ENCODE measurements at places on chromosomes 1 and 21.
A peak's percentile ranks its signal among the peaks of the same experiment; 100 is the strongest.

DNA sequence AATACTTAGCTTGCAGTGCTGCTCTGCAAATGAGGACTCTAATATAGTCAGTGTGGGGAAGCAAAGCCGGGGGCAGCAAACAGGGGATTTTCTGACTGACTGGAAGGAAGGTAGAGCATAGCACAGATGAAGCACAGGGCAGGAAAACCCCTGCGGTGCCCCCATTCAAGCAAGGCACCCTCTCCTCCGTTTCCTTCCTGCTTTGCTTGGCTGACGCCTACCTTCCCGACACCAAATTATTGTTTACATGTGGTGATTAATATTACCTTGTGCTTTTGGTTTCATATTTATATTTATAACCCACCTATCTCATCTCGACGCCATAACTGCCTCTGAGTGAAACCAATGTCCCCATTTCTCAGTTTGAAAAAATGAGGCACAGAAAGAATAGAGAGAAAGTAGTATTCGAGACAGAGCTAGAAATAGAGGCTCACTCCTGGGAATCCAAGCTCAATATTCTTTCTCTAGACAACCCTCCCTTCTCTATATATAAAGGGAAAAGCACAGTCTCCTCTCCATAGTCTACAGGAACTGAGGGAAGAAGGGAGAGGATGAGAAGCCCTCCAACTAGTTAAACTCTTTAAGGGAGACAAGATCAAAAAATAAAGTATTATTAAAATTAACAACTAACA, 41.3 kb downstream of the PIK3C2B start:
- DNase-seq, result no peak

DNA sequence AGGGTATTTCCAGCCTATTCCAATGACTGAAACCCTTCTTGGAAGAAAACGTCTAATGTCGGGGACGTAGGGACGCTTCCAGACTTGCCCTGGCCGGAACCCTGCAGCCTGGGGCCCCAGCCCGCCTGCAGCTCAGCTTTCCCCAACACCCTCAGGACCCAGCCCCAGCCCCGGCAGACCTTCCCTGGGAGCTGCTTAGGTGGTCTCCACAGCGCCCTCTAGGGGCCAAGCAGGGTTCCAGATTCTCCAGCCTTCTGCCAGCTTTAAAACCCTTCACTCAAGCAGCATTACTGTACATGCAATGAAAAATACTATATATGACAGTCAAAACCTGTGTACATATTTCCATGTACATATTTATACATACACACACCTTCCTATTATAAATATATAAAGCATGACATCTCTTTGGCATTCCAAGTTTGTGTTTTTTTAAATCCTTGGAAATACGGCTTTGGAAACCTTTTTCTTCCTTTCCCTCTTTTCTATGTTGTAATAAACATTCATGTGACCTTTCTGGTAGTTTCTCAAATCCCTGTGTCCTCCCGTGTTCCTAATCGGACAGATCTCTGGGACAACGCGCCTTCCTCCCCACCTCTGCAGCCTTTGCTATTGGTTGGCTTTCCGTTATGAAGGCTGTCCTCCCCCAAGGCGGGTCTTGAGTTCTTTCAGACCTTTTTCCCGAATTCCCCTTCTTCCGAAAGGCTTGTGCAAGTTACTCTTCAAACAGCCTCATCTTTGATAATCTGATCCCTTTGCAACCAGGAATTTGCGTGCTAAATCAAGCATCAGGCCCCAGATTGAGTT, 60.3 kb downstream of the STUM start:
- peak; percentile 27 for DNase-seq

DNA sequence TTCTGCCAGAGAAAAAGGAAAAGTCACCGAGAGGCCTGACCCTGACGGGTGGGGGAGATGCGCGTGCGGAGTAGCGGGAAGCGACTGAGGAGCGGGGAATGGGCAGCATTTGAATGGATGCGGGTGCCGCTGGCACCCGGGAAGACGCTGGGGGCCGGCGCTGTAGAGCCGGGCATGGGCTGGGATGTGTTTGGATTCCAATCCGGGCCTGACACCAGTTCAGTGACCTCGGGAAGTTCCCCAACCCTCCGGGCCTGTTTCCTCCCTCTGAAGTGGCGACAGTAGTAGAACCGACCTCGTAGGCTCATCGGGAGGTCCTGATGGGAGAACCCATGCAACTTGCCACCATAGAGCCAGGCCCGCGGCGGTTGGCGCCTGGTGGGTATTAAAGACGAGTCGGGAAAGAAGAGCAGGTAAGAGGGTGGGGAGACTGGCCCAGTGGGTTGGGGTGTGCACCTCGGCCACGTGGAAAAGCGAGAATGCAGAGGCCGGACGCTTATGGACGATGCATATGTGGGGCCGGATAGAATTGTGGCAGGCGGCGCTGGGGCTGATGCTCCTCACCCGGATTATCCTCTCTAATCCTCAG, 642 bp upstream of the SLC16A1 start:
- DNase-seq, result no peak

DNA sequence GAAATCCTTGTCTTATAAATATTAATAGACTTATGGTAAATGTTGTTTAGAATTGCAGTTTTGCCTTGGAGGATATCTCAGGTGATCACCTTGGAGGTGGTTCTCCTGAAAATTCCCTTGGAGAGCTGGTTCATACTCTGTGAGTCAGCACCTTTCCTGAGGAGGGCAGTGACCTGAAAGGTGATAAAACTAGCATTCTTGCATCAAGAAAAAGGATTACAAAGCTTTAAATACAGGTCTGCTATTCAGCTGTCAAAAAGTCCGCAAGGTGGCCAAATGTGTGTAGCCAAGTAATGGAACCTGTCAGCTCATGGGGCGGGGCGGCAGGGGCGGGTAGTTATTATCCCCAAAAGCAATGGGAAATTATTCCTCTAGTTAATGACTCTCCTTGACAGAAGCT, 52.8 kb upstream of the EDARADD start:
- no peak for DNase-seq

DNA sequence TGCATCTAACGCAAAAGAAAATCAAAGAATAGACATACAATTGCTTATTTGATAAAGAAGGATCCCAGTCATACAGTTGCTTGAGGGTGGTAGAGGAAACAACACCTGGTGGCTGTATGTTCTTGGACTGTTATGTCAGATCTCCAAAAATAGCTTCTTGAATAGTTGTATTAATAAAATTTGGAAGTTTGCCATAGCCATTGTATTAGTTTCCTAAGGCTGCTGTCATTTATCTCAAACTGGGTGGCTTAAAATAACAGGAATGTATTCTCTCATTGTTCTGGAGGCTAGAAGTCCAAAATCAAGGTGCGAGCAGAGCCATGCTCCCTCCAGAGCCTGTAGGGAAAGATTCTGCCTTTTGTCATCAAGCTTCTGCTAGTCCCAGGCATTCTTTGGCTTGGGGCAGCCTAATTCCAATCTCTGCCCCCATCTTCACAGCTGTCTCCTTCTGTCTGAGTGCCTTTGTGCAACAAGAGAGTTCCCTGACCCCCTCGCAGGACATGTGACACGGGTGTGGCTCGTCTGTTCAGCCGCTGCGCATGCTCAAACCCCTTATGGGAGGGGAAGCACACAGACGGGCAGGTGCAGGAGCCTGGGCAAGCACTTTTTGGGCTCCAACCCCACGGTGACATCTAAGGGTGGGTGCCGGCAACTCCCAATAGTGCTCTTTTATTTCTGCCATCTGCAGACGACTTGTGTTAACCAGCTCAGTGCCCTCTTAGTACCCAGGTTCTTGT, 21.7 kb upstream of the GRIK1 start:
- DNase-seq, result no peak

GRCh38 chr1:111147948-111148347, 7.9 kb downstream of the CEPT1 start:
- DNase-seq, result no peak

GRCh38 chr1:208438112-208438699, 194.0 kb upstream of the PLXNA2 start:
- DNase-seq, result no peak

- DNase-seq, result no peak
Measured at GRCh38 chr21:34890724-34891612, 158.1 kb downstream of the RUNX1 start.

GRCh38 chr1:183806675-183807074, 1.8 kb downstream of the RGL1 start:
- no peak for DNase-seq

GRCh38 chr1:187551061-187551460, 722.3 kb downstream of the PLA2G4A start:
- DNase-seq, result no peak

DNA sequence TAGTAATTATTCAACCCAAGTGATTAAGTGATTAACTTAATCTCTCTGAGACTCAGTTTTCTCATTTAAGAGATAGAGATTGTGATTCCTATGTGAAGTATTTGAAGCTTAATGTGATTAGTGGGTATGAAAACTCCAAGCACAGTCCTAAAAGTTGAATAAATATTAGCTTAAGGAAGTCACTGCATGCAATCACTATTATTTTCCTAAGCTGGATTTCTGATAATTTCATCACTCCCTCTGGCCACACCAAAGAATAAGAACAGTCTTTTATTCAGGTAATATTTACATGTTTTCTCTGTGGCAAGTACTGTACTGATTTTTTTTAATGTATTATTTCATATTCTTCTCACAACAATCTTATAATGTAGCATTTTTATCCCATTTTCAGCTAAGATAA, 31.1 kb downstream of the CD55 start:
- no peak for DNase-seq

GRCh38 chr21:32481875-32482408, 69.4 kb downstream of the EVA1C start:
- DNase-seq, result no peak

DNA sequence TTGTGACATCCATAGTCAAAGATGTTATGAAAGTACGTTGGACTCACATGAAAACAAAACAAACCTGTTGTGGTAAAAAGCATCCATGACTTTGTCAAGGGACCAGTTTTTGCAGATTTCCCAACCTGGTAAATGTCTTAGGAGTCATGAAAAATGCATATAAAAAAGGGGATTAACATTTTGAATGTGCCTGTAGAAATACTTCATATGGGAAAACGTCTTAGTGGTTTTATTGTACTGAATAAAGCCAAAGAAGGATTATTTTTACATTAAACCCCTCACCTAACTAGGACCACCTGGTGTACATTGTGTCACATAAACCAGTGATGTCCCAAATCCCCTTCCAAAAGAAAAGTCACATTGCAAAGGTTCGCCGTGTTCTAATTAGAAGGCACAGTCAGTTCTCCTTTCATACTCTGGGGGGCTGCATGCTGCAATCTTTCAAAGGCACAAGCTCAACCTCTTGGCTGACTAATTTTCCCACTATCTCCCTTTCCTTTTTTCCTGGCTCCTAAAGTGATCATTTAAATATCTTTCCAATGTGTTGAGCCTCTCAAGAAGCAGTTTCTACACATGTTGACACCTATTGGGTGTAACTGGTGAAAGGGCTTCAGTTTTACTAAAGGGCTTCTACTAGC, 119.8 kb upstream of the SPAG17 start:
- DNase-seq, result no peak

DNA sequence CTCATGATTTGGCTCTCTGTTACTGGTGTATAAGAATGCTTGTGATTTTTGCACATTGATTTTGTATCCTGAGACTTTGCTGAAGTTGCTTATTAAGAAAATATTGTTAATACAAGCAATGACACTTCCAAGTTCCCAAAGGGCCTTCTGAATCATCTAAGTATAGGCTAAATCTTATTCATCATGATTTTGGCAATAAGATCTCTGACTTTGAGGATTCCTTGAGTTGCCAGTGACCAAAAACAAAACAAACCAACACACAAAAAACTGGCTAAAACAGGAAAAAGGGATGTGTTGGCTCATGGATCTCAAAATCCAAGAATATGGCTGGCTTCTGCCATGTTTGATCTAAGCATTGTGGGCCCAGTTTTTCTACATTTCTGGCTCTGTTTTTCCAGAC, 163.4 kb downstream of the HHIPL2 start:
- DNase-seq, result no peak

GRCh38 chr1:33819290-33819912, 44.5 kb upstream of the HMGB4 start:
- DNase-seq, result no peak

GRCh38 chr1:178689769-178690168, 35.3 kb upstream of the RALGPS2 start:
- no peak for DNase-seq

GRCh38 chr1:183819059-183819458, 14.1 kb downstream of the RGL1 start:
- DNase-seq, result no peak

DNA sequence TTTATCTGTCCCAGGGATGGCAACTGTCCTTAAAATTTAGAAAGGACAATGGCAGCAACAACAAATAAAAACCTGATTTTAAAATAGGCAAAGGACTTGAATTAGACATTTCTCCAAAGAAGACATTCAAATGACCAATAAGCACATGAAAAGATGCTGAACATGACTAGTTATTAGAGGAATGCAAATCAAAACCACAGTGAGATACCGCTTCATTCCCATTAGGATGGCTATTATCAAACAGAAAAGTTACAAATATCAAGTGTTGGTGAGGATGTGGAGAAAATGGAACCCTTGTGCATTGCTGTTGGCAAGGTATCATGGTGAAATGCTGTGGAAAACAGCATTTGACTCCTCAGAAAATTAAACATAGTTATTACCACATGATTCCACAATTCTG, 120.7 kb downstream of the CRB1 start:
- DNase-seq, result no peak

- no peak for DNase-seq
Measured at GRCh38 chr1:15417059-15417934, 7.6 kb downstream of the EFHD2 start.

DNA sequence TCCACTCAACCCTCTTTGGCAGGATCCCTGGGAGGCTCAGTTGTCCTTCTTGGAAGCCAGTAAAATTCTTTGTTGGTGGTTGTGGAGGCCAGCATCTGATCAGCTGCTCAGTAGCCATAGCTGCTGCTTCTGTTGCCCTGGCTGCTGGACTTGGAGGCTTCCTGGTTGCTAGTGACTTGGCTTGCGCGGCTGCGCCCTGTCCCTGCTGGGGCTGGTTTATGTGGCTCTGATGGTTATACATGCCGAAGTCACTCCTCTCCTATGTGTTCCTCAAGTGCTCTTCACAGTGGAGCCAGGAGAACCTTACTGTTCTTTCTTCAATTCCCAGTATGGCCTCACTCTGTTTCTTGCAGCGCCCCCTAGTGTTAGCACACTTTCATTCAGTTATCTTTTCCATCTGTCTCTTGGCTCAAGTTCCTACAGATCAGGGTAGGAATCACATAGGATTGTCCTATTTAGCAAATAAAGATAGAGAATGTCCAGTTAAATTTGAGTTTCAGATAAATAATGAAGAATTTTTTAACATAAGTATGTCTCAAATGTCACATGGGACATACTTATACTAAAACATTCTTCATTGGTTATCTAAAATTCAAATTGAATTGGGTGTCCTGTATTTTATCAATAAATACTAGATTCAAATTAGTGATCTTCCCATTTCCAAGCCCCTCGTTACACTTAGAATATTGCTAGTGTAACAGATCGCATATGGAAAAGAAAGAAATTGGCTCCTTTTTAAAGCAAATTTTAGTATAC, 176.5 kb downstream of the TGFB2 start:
- no peak for DNase-seq

DNA sequence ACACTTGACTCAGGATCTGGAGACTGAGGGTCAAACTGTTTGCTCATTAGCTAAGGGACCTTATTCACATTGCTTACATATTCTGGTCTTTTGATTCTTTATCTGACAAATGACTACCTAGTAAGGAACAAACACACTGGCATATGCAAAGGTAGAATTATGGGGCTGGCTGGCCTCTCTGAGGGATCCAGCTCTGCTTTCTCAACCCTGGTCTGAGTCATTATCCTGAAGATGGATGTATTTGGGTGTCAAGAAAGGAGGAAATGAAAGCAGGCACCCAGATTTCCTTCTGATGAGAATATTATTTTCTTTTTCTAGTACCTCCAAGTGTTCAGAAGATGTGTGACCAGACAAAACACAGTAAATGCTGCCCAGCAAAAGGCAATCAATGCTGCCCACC, 6.0 kb downstream of the SMCP start:
- no peak for DNase-seq

- no peak for DNase-seq
Measured at GRCh38 chr1:244757091-244757939, 78.1 kb upstream of the COX20 start.

Measured in Panc1 (cell line).